ENCODE measurements at places on chromosomes 1 and 21.
A peak's percentile ranks its signal among the peaks of the same experiment; 100 is the strongest.

DNA sequence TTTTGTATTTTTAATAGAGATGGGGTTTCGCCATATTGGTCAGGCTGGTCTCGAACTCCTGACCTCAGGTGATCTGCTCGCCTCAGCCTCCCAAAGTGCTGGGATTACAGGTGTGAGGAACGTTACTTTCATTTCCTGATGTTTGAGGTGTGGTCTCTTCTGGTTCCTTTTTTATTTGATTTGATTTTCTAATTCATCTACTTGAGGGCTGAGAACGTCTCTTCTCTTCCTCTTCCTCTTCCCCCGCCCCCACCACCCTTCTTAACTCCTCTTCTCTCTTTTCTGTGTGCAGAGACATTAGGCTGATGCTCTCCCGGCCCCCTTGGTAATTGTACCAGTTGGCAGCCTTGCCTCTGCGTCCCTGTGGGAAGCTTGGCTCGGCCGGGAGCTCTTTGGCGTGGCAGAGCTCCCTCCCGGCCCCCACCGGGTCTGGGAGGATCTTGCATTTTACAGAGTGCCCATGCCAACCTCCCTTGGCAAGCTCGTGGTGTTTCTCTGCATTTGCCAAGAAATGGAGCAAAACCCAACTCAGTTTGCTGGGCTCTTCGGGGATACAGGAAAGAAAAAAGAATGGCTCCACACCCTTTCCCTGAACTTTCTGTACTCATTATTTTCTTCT, 19.9 kb downstream of the CRYAA start:
- DNase-seq, result no peak

DNA sequence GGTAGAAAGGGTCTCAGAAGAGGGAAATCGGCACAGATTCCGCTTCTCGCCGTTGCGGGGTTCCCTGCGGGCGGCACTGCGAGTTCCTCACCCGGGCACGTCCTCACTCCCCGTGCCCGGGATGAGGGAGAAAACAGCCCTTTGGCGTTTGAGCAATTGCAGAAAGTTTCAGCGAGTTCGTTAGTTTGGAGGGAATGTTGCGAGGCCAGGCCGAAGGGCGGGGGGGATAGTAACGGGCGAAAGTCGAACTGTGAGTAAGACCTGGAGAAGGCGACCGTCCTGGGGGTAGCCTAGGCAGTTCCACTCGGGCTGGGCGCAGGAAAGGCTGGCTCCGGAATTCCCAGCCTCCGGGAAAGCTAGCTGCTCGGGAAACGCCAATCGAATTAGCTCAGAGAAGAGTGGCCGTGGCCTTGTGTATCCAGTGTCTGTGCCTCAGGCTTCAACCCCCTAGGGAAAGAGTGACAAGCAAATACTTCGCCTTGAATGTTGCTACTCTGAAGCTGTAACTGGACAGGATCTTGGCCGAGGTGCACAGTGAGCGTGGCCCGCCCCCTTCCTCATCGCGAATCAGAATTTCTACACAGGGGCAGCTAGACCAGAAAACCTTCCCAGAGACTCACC, 787 bp downstream of the PTGFR start:
- DNase-seq, result no peak

GRCh38 chr1:179955731-179956130, 1.1 kb downstream of the CEP350 start:
- DNase-seq, result no peak

DNA sequence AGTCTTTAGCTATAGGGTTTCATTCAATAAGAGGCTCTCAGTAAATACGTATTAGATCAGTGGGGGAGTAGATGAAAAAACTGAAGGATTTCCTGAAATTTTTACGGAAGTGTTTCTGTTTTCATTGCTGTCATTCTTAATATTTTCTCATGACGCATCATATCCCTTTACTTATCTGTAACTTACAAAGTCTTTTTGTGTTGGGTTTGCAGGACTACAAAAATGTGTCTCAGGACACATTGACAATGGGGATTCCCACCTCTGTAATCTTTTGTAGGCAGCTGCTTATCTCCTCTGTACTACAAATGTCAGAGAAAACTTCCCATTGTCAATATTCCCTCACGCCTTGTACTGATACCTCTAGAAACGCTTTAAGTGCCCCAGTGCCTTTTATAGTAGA, 35.5 kb downstream of the CRP start:
- DNase-seq, result no peak

GRCh38 chr1:31755850-31756492, 8.2 kb downstream of the ADGRB2 start:
- no peak for DNase-seq

- no peak for DNase-seq
Measured at GRCh38 chr1:3001471-3002348, 19.6 kb upstream of the ACTRT2 start.

- DNase-seq, result no peak
Measured at GRCh38 chr1:103267266-103267665, 158.9 kb upstream of the COL11A1 start.

DNA sequence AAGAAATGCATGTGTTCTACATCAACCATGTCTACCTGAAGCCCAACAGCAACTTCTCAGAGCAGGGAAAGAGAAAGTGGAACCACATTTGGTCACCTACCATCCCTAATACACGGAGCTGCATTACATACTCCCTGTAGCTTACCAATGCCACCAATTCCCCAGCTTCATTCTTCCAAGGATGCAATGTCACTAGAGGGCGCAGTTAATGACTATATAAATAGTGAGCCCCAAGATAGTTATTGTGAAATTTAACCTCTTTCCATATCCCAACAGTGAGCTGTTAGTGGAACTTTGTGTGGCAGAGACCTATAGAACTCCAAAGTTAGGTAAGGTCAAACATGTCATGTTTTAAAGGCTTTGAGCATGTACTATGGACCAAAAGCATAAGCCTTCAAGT, 618.3 kb downstream of the SMYD3 start:
- DNase-seq, result peak; percentile 39

- no peak for DNase-seq
Measured at GRCh38 chr1:9069326-9070100, at the start of gene SLC2A5. TSS of gene SLC2A5 (minus strand) at chr1:9069635. CDS start at chr1:9069536, 99 bp downstream.

- peak; percentile 80 for DNase-seq
Measured at GRCh38 chr1:89804642-89805237, 16.1 kb upstream of the LRRC8D start.

DNA sequence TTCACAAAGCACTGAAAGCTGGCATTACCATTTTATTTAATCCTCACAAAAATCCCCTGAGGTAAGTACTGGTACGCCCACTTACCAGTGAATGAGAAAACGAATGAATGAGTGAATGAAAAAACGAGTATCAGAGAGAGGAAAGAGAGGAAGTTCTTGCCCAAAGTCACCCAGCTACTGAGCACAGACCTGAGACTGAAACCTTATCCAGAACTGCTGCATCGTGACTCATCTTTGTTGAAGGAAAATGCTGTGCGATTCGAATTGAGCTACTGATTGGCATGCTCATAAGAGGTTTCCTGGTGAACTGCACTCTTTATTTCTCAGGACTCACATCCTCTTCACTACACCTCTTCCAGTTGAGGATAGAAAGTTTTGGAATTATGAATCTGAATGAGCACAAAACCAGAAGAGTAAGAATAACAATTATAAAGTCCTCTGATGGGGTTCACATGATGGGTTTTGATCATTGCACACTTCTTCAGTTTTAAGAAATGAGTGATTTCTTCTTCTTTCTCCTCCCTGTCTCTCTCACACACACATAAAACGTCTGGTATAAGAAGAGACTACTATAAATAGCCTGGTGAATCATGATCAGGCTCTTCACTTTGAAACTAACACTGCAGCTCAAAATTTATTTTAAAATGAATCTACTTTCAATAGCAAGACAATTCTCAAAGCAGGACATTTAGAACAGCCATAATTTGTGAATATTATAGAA, 32.1 kb downstream of the IL12RB2 start:
- DNase-seq, result no peak

GRCh38 chr1:211543025-211543424, 35.9 kb downstream of the SLC30A1 start:
- no peak for DNase-seq

- DNase-seq, result no peak
Measured at GRCh38 chr1:238063454-238063853, 172.7 kb upstream of the ZP4 start.

DNA sequence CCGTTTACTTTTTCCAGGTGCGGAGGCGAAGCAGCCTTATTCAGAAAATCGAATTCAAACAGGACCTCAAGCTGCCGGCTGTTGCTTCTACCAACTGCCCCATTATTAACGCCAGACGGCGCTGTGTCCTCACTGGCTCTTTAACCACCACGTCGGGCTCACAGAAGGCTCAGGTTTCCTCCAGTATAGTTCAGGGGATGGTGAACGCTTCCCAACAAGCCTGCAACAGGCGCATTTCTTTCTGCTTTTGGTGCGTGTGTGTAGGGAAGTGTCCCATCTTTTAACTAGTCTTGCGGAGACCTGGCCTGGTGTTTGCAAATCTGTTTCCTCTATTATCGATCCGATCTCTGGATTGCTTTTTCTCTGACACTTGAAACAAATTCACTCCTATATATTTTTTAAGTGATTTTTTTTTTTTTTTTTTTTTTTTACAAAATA, 791 bp upstream of the STUM start:
- DNase-seq, result peak; percentile 84

DNA sequence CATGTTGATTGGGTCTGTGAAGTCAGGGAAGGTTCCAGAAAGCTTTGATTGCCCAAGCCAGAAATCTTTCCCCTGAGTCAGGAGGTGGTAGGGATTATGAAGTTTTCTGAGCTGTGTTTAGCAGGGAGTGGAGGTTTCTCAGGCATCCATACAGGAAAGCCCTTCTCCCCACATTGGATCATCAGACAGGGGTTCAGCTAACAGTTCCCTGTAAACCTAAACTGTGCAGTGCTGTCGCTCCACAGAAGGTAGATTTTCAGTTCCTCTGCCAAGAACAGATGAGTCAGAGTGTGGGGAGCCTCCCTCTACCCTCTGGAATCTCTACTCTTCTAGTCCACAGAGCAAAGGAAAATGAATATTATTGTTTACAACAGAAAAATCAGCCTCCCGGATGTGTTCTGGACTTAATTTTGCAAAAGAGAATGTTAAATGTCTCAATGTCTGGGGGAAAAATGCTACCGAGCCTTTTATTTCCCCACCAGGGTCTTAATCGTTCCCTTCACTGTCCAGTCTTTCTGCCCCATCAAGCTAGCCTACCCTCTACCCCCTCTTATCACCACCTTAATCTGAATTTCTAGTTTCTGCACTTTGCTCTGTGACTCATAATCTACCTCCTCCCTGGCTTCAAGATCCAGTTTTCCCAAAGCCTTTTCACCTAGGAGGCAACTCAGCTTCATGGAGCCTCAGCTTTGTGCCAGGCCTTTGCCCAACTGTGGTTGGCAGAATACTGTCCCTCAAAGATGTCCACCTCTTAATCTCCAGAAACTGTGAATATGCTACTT, 355.6 kb downstream of the PRDM2 start:
- no peak for DNase-seq

GRCh38 chr1:71193153-71193552, 112.3 kb upstream of the ZRANB2 start:
- no peak for DNase-seq

DNA sequence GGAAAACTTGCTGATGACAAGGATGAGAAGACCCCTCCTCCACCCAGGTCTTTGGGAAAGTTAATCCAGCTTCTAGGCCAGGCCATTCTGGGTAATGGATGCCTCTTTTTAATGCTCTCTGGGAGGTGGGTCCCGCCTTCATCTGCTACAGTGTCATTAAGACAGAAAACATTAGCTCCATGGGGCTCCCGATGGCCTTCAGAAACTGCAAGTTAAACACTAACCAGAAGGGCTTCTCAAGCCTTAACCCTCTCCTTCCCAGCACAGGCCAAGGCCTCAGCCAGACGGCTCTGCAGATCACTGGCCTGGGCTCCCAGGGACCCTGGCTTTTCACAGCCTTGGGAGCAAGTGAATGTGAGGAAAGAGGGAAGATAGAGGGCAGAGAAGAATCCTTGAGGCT, 364.9 kb downstream of the MATN1 start:
- DNase-seq, result no peak

- DNase-seq, result no peak
Measured at GRCh38 chr1:156493742-156494141, 6.8 kb downstream of the MEF2D start.

DNA sequence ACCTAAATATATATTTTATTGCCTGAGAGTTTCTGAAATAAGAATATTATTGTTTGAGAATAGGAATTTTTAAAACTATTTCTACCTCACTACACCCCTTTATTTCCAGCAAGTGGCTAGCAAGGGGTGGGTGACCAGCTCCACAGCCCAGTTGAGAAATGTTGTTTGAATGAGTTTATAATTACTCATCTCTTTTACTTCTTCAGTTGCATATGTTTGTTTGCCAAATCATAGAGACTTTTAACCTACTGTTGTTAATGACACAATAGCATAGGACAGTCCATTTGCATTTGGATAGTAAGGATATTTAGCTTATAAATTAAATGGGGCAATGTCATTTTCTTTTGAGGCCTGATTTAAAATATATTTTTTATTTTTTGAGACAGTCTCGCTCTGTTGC, 127.8 kb downstream of the NRDC start:
- DNase-seq, result no peak

DNA sequence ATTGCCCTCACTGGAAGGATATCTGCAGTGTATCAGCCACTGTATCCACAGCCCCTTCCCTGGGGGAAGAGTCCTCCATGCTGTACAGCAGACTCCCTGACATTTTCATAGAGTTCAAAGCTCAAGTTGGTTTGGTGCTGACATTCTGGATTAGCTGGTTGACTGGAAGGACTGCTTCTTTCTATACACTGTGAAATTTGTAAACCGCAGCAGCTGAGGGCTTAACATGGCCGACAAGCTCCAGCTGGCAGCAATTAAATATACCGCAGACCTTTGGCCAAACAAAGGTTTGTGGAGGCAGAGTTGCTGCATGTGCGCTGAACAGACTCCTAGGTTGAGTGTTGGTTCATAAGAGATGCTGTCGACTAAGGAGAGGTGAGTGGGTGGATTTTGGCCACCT, 126.4 kb downstream of the DHRS3 start:
- no peak for DNase-seq

- DNase-seq, result no peak
Measured at GRCh38 chr1:109750241-109750882, 9.5 kb upstream of the GSTM3 start.

DNA sequence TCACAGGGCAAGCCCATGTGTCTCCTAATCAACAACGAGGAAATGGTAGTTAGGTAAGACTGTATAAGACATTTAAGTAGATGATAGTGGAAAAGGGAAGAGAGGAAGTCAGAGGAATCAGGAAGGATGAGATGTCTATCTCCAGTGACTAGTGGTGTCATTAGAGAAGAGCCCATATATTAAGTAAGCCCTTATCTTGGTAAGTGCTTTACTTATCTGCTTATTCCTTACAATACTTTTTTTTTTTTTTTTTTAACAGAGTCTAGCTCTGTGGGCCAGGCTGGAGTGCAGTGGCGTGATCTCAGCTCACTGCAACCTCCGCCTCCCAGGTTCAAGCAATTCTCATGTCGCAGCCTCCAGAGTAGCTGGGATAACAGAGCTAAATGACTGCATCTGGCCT, 29.5 kb downstream of the RNF11 start:
- no peak for DNase-seq

DNA sequence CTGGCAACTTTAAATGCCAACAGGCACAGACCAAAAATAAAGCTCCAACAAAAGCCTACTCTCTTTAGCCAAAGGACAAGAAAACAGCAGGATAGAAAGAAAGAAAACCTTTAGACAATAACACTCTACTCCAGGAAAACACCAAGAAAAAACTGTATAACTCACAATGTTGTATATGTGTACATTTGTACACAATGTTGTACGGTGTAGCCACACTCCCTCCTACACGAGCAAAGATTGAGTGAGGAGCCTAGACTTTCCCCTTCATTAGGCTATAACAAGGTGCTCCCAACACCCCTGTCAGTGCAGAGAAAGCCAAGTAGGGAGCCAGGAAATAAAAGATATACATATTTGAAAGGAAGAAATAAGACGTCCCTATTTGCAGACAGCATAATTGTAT, 24.0 kb downstream of the GJA4 start:
- no peak for DNase-seq

GRCh38 chr1:44641126-44642102, 32.9 kb downstream of the TMEM53 start:
- DNase-seq, result no peak

Measured in Caco-2 (cell line).